ENCODE measurements at places on chromosomes 4 and X.

DNA sequence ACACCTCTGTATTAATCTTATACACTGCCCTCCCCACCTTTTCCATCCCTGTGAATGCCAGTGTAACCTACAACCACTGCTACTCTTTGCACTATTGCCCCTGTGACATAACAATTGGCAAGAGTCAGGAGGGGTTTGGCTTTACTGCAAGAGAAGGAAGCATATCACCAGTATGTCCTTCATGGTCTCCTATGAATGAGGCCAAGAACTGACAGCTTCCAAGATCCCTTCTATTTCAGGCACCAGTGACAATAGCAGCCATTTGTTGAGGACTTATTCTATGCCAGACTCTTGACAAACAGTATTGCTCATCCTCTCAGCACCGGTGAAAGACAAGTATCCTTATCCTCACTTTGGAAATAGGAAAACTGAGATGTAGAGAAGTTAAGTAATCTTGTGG, 363.9 kb downstream of the MID1IP1 start:
- no peak for DNase-seq

DNA sequence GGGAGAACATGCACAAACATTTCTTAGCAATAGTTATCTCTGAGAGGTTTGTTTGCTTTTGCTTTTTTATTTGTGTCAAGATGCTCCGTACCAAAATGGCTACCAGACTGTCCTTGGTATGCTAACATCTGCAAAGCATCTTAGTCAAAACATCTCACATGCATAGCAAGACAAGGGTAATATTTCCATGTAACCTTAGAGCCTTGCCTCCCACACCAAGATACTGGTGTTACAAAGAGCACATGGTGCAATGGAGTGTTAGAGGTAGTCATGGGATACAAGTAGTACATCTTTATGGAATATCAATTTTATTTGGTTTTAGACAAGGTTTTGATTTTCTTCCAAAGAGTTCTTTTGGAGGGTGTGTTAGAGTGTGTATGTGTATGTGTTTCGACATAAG, 109.7 kb downstream of the NR3C2 start:
- no peak for DNase-seq

- no peak for DNase-seq
Observed at GRCh38 chr4:147160908-147161513, 215.3 kb upstream of the TTC29 start.

DNA sequence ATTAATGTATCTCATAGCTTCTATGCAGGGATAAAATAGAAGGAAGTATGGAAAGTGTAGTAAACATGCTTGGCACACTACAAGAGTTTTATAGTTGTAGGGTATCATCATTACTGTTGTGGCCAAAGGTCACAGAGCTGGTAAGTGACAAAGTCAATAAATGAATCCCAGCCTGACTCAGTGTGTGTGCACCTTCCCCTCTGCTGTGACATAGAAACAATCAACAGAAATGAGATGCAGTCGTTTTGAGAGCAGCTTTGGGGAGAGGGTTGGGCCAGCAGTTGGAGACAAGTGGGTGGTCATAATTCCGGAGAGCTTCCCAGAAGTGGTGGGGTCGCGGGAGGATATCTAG, 82.4 kb upstream of the RBPJ start:
- no peak for DNase-seq

DNA sequence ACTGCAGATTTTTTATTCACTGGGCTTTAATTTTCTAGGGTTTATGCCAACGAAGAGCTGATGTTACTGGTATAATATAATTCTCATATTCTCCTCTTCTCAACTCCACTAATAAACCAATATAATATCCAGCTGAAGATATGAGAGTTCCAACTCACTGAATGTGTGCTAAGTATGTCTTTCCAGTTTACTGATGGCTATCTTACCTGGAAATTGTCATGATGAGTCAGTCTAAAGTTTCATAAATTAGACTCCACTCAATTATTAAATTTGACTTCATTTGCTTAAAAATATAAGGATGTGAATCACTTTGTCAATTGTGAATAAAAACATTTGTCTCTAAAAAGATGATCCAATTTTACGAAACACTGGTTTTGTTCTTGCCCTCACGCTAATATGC, 28.4 kb downstream of the STBD1 start:
- DNase-seq = no peak

GRCh38 chrX:63922221-63922620, 137.2 kb upstream of the ARHGEF9 start:
- no peak for DNase-seq
